ENCODE measurements at places on chromosomes 13 and 19.

DNA sequence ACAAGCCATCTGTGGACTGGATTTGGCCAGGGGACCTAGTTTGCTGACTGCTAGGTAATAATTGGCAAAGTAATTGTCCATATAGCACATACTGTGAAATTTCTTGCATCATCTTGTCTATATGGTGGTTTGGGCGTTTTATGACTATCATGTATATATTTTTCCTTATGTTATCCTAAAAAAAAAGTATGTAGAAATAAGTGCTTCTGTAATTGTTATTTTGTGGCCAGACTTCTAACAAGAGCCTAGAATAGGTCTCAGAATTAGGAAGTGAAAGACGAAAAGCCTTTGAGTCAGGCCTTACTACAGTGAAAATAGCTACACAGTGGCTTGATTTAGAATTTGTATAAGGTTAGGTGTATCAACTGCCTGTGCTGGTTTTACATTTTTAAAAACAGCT lies 4.2 kb downstream of the FNDC3A start:
- no peak for DNase-seq

DNA sequence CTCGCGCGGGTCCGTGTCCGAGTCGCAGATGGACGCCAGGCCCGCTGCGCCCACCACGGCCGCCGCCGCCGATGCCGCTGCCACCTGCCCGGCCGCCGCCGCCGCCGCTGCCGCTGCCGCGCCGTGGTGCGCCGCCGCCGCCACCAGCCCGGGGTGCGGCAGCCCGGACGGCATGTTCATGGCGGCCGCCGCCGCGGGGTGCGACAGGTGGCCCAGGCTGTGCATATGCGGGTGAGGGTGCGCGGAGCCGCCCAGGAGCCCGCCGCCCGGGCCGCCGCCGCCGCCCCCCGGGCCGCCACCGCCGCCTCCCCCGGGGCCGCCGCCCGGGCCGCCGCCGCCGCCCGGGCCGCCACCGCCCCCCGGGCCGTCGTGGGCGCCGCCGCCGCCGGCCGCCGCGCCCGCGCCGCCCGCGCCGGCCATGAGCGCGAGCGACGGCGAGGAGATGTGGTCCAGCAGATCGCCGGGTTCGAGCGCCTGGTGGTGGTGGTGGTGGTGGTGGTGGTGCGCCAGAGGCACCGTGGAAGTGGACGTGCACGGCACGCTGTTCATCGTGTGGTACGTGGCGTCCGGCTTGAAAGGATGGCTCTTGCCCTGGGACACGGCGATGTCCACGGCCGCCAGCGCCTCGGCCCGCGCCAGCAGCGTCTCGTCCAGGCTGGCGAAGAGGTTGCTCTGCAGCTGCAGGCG lies 1.3 kb downstream of the POU4F1 start:
- DNase-seq, result no peak

DNA sequence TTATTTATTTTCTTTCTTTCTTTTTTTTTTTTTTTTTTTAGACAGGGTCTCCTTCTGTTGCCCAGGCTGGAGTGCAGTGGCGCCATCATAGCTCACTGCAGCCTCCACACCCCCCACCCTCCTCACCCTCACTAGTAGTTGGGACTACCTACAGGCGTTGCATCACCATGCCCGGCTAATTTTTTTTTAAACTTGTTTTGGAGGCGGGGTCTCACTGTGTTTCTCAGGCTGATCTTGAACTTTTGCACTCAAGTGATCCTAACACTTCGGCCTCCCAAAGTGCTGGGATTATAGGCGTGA lies 33.6 kb downstream of the GJA3 start:
- no peak for DNase-seq

GRCh38 chr13:24737042-24737441 lies 26.9 kb upstream of the RNF17 start:
- DNase-seq, result no peak

DNA sequence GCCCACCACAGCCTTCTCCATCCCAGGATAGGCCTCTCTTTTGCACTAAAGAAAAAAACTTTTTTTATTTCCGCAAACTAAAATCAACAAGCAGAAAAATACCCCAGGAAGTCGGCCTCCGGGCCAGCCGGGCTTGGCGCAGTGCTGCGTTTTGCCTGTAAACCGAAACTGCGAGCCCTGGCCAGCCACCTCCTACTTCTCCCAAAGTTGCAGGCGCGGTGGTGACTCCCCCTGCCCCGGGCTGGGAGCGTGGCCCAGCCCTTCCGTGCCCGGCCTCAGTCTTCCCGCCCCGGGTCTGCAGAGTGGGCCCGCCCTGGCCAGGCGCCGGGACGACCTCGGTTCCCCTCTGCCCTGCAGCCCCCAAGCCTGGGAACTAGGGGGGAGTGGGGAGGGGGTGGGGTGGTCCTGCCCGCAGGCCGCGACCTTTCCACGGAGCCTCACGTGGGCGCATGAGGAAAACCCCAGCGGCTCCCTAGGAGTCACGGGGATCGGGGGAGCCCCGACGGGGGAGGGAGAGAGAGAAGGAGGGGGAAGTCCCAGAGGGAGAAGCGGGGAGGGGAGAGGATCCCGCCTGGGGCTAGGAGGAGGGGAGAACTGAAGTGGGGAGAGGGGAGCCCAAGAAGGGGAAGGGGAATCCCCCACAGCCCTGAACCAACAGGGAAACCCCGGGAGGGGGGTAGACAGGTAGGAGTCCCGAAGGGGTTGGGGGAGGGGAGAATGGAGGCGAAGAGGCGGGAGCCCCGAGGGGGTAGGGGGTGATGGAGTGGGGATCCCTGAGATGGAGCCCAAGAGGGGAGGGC lies 3.0 kb downstream of the GADD45B start:
- no peak for DNase-seq

GRCh38 chr19:2041683-2042484 lies 9.2 kb downstream of the MKNK2 start:
- peak; percentile 90 for DNase-seq

DNA sequence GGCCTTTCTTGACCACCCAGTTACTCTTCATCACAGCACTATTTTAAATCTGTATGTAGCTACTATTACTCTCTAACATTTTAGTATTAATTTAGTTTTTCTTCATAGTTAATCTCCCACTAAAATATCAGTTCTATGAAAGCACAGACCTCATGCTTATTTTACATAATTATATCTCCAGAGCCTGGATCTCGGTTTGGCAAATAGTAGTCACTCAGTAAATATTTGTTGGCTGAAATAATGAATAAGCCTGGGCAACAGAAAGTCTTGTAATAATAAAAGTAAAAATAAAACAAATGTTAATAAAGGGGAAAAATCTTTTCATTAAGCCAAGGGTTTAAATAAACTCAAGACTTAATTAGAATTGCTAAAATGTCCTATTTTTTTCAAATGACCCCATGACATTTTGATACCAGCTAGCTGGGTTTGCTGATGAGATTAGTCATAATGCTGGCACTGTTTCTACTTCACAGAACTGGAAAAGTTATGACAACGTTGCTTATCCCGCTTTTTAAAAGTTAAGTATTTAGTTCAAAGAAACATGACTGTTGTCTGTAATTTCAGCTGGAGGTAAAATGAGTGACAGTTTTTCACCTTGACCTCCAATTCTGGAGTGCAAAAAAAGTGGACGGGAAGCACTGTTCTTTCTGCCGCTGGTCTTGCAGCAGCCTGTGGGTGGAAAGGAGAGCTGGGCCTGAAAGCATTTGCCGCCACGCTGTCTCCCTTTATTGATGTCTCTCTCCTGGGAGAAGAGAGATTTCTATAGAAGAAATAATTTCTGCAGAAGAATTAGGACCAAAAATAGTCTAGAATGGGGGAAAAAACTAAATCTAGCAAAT lies 85.2 kb upstream of the SPATA13 start:
- no peak for DNase-seq

- no peak for DNase-seq
These were observed 18.5 kb downstream of the CYP2A6 start for GRCh38 chr19:40831502-40832430.

- no peak for DNase-seq
These were observed 210.8 kb downstream of the OXGR1 start for GRCh38 chr13:96783511-96783910.

DNA sequence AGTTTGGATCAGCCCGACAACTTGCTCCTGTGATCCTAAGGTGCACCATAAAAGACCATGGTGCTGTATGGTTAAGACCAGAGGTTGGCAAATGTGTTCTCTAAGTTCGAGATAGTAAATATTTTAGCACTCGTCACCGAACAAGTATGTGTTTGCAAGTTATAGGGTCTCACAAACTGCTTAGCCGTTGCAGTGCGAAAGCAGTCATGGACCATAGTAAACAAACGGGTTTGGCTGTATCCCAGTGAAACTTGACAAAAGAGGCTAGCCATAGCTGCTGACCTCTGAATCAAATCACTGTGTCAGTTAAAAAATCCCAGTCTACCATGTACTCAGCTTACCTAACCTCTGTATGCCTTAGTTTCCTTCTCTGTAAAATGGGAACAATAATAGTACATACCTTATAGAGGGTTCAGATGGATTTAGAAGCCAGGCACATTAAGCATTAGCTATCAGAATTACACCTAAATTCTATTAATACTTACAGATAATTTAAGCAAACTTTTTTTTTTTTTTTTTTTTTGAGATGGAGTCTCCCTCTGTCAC lies 72.1 kb downstream of the IPO5 start:
- DNase-seq, result no peak

GRCh38 chr13:49395451-49395865 lies 48.4 kb downstream of the CAB39L start:
- no peak for DNase-seq

- no peak for DNase-seq
These were observed 14.0 kb upstream of the GJA3 start for GRCh38 chr13:20174656-20175405.

GRCh38 chr13:29571876-29572570 lies 23.5 kb downstream of the SLC7A1 start:
- no peak for DNase-seq

- DNase-seq, result no peak
These were observed 2.4 kb downstream of the HSPH1 start for GRCh38 chr13:31159306-31159705.

DNA sequence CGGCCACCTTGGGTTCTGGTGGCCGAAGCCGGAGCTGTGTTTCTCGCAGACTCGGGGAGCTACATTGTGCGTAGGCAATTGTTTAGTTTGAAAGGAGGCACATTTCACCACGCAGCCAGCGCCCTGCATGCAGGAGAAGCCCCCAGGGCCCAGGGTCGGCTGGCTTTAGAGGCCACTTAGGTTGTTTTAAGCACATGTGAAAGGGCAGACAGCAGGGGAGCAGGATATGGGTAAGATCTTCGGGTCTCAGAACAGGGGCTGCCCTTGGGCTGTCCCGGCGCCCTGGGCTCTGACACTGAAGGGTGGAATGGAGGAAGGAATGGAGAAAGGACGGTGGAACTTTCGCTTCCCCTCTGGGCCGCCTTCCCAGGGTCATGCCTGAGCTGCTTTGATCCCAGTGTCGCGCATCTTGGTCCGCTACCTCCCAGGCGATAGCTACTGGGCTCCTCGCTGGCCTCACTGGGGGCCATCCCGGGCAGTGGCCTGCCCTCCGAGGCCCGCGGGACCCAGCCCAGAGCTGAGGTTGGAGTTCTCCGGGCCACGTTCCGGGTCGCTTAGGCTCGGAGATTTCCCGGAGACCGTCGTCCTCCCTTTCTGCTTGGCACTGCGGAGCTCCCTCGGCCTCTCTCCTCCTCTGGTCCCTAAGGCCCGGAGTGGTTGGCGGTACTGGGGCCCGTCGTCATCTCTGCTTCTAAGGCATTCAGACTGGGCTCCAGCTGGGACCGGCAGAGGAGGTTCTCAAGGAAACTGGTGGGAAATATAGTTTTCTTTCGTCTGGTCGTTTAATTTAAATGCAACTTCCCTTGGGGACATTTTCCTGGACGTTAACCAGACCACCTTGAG lies 4.3 kb upstream of the POU4F1 start:
- DNase-seq, result no peak

- no peak for DNase-seq
These were observed 29.1 kb upstream of the NCCRP1 start for GRCh38 chr19:39167461-39168257.

DNA sequence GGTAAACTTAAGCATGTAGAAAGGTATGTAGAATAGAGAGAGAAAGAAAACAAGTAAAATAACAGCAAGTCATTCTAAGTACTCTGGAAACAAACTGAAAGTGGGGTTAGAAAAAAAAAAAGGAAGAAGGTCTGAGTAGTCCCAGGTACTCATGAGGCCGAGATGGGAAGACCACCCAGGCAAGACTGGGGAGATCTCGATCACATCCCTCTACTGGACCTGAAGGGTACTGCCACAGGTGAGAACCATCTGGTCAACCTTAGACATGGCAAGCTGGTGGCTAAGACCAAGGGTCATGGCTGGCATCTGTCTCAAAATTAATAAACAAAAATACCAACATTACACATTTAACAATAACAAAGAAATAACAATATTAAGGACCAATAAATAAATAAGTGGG lies 36.3 kb upstream of the ZNF724 start:
- DNase-seq, result no peak

- peak; percentile 34 for DNase-seq
These were observed 1139.7 kb upstream of the SPRY2 start for GRCh38 chr13:81480634-81481033.

DNA sequence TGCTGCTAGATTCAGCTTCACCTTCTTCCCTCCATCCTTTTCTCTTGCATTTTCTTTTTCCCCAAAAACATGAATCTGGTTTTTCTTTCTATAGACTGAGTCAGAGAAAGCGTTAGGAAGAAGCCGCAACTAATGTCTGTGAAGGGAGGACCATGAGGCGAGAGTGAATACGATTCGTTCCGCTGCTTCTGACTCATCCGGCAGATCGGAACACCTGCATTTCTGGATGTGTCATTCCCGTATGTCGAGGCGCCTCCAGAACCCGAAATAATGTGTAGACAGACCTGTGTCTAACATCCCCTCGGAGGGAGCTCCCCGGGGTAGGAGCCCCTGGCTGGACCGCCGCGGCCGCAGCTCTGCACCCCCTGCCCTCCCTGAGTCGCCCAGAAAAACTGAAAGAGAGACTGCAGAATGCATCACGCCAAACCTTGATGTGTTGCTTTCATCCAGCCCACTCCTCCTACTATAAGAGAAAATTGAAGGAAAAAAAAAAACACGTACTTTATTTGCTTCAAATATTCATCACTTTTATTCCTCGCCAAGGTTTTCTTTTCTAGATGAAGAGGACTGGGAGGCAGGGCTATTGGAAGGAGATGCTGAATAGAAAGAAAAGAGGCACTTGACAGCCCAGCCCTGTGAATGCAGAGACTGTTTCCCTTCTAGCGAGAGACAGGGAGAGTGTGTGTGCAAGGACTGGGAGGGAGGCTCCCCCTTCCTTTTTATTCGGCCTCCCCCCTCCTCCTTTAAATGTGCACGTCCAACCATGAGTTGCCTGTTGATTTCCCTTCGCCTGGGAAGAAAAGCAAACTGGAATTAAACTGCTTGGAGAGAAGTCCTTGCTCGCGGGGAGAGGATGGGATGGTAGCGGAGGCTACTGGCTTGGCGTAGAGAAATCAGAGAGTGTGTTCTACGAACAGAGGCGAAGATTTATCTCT lies 616 bp upstream of the PCDH17 start:
- DNase-seq, result peak; percentile 65
